GM20000 (cell line): ENCODE measurements at places on chromosomes 3 and 15.

DNA sequence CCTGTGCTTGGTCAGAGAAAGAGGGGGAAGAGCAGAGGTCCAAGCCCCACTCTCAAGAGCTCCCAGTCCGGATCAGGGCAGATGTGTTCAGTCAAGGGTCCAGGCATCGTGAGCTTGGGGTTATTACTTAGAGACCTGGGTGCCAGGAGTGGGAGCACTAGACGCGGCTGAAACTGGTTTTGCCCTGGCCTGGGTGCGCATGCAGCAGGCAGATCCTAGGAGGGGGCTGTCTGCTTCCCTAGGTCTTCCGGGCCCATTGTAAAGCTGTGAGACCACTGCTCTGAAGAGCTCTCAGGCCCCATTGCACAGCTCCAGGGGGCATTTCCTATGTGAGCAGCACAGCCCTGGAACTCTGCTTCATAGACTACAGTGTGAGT, 204.9 kb upstream of the LINGO1 start:
- DNase-seq, result no peak

- DNase-seq, result peak; percentile 88
These were observed at the start of gene TMEM266 for GRCh38 chr15:76059320-76060117. TMEM266 (plus strand) TSS chr15:76059985; CDS start chr15:76134264, 74,279 bp downstream.

- DNase-seq, result no peak
These were observed 220.0 kb downstream of the FAM43A start for GRCh38 chr3:194905696-194906095.

- no peak for DNase-seq
These were observed 2.3 kb downstream of the PPP2R3A start for GRCh38 chr3:135967867-135968266.

DNA sequence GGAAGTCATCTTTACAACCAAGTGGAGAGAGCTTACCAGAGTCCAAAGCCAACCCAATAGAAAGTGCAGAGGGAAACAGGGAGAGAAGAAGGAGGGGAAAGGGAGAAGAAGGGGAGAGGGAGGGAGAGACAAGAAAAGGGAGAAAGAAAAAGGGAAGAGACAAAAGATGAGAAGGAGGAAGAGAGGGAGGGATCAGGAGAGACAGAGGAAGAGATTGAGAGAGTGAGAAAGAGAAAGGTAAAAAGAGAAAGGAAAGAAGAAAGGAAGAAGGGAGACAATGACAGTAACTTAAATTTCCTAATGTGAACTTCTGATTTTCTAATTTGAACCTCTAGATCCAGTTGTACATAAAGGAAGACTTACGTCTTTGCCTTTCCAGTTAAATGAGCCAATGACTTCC, 20.7 kb upstream of the WNT5A start:
- DNase-seq, result no peak

- no peak for DNase-seq
These were observed 236.6 kb downstream of the TBC1D5 start for GRCh38 chr3:17505856-17506255.

- DNase-seq, result no peak
These were observed 9.9 kb downstream of the PDIA5 start for GRCh38 chr3:123076496-123077418.

DNA sequence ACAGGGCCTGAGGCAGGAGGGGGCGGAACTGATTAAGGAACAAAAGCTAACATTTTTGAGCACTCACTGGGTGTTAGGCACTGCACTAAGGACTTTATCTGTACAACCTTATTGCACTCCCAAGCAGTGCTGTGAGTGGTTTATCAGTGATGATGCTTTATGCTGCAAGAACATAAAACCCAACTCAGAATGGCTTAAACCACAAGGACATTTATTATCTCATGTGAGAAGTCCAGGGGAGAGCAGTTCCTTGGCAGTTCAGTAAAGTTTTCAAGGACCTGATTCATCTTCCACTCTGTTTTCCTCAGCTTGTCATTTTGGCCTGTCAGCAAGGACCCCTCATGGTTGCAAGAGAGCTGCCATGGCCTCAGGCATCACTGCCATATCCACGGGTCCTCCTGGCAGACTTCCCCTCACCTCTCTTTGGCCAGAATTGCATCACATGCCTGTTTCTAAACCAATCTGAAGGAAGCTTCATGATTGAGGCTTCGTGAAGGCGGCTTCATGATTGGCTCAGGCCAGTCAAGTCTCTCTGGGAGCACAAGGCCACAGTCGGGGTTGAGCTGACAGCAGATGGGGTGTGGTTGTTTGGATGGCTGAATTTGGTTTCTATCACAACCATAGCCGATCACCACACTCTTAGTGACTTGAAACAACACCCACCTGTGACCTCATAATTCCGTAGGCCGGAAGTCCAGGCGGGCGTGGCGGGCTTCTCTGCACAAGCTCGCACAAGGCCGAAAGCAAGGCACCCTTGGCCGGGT, 15.8 kb downstream of the EFCC1 start:
- peak; percentile 76 for DNase-seq

- DNase-seq, result no peak
These were observed 159.5 kb downstream of the CD47 start for GRCh38 chr3:107931326-107931725.

DNA sequence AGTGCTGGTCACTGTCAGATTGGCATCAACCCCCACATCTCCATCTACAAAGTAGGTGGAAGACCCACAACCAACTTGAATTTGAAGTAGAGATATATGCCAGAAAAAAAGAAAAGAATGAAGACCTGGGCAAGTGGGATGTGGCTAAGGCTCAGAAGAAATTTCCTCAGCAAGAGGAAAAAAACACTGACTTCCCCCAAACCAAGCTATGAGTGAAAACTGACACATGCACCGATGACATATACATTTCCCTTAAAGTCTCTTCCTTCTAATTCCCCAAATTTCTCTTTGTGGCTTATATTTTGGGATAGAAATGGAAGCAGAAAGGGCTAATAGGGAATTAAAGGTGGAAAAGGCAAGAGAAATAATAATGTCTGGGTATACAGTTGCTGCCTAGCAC, 59.0 kb downstream of the CYP19A1 start:
- no peak for DNase-seq

- DNase-seq, result no peak
These were observed 56.5 kb downstream of the OTOL1 start for GRCh38 chr3:161552984-161553560.

GRCh38 chr3:48631516-48632448, 3.5 kb downstream of the SLC26A6 start:
- DNase-seq, result no peak

DNA sequence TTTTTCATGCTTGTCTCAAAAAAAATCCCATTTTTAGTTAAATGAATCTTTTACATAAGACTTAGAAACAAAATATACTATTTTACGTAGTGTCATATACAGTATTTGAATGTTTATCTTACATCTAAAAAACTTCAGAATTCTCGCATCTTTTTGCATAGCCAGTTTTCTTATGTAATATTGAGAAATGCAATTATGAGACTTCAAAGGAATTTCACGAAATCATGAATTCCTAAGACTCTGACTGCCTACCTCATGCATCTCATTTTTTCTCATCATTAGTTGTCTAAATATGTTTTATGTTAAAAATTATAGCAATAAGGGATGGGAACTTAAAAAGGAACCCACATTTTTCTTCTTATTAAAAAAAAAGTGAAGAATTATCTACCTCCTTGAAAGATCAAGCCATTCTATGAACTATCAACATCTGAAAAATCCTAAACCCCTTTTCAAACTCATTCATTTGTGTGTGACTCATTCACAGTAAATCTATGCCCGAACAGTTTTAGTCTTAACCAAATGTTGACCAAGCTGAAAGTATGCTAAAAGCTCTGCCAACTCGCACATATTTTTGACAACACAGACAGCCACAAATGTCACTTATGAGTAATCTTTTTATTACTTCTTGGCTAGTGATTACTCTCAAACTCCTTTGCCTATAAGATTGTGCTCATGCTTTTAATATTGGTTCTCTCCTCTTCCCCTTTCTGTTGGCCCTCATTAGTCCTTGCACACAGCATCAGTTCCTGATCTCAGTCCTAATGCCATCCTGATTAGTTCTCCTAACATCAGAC, 115.9 kb downstream of the DCLK3 start:
- DNase-seq, result no peak

- DNase-seq, result no peak
These were observed 9.3 kb upstream of the VILL start for GRCh38 chr3:37981348-37981664.

DNA sequence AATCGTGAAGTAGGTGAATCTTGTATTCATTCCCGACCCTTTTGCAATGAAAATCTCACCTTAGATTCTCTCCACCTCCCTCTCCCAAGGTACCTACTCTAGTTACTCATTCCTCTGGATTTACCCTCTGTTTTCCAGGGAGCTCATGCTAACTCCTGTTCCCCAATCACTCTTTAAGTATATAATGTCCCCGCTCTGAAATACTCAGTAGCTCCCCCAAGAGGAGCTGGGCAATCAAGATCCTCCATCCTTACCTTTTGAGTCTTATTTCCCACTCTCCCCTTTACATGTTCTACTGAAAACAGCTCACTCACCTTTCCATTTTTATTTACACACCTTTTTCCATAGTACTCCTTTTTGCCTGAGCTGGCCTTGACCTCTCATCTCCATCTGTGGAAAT, 599.9 kb downstream of the RBMS3 start:
- DNase-seq, result no peak

DNA sequence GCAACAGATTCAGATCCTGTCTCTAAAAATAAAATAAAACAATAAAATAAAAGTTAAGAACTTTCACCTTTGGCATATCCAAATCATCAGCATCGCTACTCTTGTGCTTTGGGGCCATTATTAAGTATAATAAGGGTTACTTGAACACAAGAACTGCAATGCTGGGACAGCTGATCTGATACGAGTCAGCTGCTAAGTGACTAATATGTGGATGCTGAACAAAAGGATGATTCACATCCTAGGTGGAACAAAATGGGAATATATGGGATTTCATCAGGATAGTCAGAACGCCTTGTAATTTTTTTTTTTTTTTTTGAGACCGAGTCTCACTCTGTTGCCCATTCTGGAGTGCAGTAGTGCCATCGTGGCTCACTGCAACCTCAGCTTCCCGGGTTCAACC, 29.7 kb downstream of the BUB1B start:
- no peak for DNase-seq

GRCh38 chr3:155065537-155065936, 14.6 kb upstream of the MME start:
- DNase-seq, result no peak

- DNase-seq, result no peak
These were observed 114.9 kb downstream of the SV2B start for GRCh38 chr15:91214675-91215590.

GRCh38 chr3:177521305-177521704, 324.0 kb upstream of the TBL1XR1 start:
- DNase-seq, result no peak

DNA sequence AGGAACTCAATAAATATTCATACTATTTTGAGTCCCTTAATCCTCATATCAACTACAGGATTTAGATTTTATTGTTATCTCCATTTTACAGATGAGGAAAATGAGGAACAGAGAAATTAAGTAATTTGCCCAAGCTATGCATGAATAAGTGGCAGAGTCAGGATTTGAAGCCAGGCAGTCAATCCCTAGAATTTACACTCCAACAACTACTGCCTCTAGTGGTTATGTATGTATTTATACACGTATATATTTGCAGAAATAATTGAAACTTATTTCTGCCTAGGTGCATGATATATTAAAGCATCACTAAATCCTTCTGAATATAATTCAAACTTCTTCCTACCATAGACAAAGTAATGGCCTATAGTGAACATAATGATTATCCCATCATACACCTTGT, 137.4 kb downstream of the SERPINI1 start:
- no peak for DNase-seq

DNA sequence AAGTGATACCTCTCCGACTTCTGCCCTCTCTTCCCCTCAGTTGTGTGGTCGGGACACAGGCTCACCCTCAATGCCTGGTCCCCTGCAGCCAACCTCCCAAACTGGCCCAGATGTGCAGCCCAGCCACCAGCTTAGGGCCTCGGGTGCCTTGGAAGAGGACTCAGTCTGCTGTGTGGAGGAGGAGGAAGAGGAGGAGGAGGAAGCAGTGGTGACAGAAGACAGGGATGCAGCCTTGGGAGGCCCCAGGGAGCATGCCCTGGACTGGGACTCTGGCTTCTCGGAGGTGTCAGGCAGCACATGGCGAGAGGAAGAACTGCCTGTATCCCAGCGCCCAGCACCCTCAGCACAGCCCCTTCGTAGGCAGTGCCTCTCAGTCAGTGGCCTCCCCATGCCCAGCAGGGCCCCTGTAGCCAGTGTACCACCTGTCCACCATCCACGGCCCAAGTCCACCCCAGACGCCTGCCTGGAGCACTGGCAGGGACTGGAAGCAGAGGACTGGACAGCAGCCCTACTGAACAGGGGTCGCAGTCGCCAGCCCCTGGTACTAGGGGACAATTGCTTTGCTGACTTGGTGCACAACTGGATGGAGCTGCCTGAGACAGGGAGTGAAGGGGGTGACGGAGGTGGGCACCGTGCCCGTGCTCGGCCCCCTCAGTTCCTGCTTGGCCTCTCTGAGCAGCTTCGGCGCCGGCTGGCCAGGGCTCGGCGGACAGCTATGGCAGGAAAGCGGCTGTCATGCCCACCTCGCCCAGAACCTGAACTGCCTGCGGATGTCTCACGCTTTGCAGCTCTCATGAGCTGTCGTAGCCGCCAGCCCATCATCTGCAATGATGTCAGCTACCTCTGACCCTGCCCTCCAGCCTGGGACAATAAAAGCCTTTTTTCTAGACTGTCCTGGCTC, 1.3 kb downstream of the INKA1 start:
- DNase-seq, result no peak

- DNase-seq, result peak; percentile 60
These were observed 15.2 kb downstream of the DAZL start for GRCh38 chr3:16589867-16590624.

DNA sequence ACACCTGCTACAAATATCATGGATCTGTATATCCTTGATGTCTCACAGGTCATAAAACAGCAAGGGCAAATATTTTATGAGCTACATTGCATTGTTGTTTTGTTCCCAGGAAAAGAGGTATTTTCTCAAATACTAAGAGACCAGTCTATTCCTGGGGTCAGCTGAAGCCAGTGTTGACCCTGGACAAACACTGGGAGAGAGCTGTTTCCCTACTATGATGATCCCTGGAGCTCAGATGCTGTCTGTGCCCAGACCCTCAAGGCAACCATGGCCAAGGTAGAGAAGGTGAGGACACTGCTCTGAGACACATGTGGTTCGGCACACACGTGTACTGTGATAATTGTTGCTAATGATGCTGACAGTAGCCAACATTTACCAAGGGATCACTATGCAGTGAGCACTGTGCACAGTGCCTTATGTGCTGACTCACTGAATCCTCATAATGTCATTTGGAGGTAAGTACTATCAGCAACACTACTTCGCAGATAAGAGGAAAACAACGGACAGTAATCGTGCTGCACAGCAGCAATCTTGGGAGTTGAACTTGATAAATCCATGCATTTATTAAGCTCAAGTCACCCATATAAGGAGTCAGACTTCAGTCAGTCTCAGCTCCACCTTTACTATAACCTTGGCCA, 943.6 kb downstream of the FHIT start:
- no peak for DNase-seq

DNA sequence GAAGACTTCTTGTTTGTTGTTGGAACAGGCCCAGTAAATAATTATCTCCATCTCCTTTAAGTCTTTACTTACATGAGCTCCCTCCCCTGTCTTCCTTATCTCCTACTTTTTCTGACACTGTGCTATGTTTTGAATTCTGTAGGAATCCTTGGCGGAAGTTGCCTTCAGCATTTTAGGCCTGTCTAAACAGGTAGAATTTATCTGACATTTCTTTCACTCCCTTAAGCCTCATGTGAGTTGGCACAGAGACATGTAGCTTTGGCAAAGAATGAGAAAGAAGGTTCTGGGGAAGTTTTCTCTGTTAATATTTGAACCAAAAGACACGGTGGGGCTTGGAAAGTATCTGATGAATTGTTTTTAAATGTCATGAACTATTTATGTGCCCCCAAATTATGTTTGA, 8.1 kb downstream of the MCTP2 start:
- no peak for DNase-seq

- DNase-seq, result no peak
These were observed 18.3 kb downstream of the TPRA1 start for GRCh38 chr3:127572186-127572585.
